AG10803 (cell line): ENCODE measurements at places on chromosomes 2 and 18.

- DNase-seq = no peak
These were observed 41.0 kb downstream of the HNRNPLL start for GRCh38 chr2:38561691-38562090.

DNA sequence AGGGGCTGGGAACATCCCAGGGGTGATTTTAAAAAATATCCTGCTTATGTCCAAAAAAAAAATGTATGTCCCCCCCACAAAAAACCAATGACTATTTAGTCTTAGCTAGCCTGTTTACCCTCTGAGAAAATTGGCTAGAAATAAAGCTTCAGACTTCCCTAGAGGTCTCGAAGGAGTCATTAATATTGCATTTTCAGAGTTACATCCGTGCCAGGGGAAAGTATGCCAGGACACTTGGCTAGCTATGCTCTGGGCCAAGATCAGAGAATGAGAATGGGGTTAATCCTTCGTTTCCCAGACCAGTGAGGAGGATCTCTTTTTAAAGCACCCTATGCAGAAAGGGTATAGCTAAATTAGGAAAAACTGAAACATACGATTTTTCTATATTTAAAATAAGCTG is 183.6 kb downstream of the MC4R start:
- peak; percentile 23 for DNase-seq

- DNase-seq = no peak
These were observed 440.5 kb upstream of the SMIM21 start for GRCh38 chr18:75868031-75868430.

- DNase-seq = no peak
These were observed 15.0 kb downstream of the LYG2 start for GRCh38 chr2:99240431-99240830.

GRCh38 chr2:10135296-10136089 is 13.0 kb downstream of the RRM2 start:
- peak; percentile 37 for DNase-seq

DNA sequence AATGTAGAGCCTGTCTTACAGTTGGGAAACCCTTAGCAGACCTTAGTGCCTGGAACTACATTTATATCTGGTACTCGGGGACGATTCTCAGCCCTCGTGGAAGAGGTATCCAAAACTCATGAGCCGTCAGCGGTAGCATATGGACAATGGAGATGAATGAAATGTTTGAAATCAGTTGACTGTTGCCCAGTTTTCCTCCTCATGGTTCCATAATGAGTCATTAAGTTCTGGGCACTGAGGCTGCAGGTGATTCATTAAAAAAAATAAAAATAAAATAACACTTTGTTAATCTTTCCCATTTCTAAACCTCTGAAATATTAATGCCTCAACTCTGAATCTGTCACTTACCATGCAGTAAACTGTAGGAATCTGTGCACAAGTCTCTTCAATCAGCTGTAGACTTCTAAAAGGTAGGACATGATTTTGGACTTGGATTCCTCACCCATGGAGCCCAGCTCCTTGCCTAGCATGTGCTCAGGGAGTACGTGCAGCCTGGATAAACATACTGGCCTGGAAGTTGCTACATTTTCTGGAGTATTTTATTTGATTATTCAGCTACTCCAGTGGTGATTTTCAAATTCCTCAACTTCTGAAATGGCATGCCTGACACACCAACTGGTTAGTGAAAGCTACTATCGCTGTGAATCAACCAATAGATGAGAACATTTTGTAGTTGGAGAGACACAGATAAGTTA is 979.2 kb downstream of the CNTNAP5 start:
- DNase-seq = no peak

- no peak for DNase-seq
These were observed 35.0 kb downstream of the NEURL3 start for GRCh38 chr2:96470109-96470508.

DNA sequence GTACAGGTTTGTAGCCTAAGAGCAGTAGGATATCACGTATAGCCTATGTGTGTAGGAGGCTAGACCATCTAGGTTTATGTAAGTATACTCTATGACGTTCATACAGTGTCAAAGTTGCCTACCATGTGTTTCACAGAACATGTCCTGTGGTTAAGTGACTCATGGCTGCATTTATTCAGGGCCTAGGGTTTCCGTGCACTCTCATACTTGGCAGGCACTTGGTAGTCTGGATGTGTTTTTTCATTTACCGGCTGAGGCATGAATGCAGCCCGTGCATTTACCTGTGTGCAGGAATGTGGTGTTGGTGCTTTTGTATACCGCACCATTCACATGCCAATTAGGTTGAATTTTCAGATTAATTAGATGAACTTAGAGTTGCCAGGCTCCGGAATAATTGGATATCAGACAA is 43.4 kb downstream of the MYL12B start:
- DNase-seq = peak; percentile 95

DNA sequence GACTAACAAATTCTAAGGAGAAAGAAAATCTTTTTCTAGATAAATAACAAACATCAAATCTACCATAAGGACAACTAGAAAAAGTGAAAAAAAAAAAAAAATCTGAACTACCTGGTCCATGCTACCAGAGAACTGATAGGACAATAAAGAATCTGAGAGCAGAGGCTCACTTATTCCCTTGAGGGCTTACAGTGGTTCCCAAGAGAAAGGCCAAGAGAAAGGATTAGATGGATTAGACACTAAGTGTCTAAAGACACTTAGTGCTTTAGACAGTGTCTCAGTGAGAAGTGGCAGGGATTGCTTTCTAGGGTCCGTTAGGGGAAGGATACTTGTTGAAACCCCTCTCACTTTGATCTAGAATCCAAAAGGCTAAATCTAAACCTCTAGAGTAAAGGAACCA is 78.2 kb downstream of the COA5 start:
- no peak for DNase-seq

DNA sequence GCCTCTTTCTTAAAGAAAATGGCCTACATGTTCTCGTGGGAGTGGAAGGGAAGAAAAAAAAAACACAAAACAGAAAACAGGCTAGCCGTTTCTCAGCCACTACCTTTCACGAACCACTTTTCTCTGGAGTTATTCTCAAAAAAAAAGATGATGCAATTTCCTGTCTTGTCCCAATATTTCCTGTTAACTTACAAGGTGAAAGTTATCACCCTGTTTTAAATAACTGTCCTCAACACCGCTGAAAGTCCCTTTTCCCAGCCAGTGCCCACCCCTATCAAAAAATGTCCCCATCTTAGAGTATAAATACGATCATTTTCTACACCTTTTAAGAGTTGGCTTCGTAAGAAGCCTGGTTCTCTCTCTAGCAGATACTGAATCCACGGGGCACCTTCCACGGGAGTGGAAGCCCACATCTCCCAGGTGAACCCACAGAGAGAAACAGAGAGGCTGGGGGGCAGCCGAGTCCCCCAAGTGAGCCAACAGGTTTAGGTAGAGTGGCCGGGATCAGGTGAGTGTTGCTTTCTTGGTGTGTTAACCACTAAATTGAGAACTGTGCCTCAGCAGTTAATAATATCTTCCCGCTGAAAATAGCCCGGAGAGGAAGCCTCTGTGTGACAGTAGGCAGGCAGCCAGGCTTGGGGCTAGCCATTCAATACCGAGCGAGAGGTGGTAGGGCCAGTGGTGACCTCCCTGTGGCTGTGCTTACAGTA is 15.9 kb downstream of the SMAD7 start:
- no peak for DNase-seq

- no peak for DNase-seq
These were observed 76.2 kb downstream of the FMNL2 start for GRCh38 chr2:152411154-152411553.

GRCh38 chr18:46893360-46893759 is 23.9 kb downstream of the PIAS2 start:
- DNase-seq = no peak

- DNase-seq = no peak
These were observed 68.8 kb downstream of the VPS54 start for GRCh38 chr2:63950414-63950813.

DNA sequence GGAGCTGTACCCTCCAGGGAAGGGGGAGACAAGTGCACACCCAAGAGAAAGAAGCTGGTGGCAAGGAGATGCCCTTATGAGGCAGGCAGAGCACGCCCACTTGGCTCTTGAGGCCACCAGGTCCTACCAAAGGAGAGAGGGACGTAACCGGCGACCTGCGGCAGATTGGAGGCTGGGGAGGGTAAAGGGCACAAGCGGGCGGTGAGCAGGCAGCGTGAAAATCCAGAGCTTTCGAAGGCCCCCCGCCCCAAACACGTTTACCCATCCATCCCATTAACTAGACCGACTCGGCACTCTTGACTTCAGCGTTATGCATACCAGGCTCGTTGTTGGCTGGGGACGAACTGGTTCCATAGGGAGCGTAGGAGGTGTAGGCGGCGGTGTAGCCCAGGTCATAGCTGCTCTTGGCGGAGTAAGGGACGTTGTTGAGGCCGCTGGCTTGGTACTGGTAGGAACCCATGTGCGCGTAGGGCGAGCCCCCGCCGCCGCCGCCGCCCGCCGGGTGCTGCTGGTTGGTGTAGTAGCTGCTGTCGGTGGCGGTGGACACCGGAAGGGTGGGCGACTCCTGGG is 794 bp downstream of the DLX2 start:
- no peak for DNase-seq

DNA sequence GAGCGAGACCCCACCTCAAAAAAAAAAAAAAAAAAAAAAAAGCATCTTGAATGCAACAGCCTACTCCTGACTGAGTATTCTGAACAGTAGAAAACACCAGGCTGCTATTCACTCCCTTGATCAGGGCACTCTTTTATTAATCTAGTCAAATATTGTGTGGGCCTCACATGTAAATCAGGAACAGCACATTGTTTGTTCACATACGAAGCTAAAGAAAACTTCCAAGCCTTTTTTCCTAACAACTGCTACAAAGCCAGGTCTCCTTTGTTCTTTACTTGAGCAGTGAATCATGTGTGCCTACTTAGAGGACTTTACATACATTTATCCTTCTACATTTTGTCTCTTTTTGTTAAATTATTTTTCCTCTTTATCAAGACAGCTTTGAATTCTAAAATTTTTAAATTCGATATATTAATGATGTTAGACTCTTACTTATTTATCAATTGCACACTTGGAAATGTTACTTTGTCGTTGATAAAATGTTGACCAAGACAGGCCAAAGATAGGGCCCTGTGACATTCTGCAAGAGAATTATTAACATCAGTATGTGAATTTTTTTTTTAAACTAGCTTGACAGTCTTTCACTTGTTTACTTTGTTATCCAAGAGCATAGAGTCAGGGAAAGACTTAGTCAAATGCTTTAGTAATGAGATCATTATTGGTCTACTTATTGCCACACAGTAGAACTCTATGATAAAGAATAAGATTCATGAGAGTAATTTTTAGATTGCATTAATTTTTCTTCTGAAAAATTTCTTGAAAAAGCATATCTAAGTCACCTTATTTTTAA is 13.2 kb downstream of the SPATS2L start:
- peak; percentile 75 for DNase-seq

- DNase-seq = no peak
These were observed 327.9 kb downstream of the CLIP4 start for GRCh38 chr2:29443151-29443550.

- no peak for DNase-seq
These were observed 10.9 kb upstream of the MYOM1 start for GRCh38 chr18:3230401-3231334.

DNA sequence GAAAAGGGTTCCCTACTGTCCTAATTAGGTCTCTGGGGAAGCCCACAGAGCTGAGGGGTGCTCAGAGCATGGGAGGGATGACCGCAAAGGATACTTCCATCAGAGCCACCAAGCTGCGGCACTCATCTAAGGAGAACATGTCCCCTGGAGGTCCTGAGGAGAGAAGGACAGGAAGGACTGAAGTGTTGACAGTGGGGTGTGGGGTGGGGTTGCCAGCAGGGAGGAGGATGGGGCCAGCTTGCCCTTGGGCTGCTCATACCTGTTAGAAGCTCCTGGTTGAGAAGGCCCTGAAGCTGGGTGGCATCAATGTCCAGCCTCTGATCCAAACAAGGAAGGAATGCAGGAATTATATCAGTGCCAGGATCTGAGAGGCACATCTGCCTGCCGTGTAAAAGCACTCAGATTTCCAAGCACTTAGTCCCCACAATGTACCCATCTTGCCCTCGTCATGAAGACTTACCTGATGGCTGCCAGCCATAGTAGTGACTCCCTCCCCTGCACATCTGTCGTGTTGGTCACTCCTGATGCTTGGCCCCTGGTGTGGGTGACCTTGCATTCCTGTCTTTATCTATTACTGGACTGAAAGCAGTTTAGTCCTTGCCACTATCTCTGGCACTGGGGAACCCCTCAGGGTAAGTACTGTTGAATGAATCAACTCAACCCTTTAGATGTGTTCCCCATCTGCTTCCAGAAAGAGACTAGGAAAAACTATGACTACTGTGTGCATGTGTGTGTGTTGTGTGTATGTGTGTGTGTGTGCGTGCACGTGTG is 68.9 kb downstream of the CAPN13 start:
- DNase-seq = no peak

- no peak for DNase-seq
These were observed 29.8 kb upstream of the KDM3A start for GRCh38 chr2:86411396-86411795.

GRCh38 chr2:205789906-205790305 is 107.6 kb downstream of the NRP2 start:
- DNase-seq = no peak

- no peak for DNase-seq
These were observed 67.8 kb downstream of the COA5 start for GRCh38 chr2:98540536-98540935.

DNA sequence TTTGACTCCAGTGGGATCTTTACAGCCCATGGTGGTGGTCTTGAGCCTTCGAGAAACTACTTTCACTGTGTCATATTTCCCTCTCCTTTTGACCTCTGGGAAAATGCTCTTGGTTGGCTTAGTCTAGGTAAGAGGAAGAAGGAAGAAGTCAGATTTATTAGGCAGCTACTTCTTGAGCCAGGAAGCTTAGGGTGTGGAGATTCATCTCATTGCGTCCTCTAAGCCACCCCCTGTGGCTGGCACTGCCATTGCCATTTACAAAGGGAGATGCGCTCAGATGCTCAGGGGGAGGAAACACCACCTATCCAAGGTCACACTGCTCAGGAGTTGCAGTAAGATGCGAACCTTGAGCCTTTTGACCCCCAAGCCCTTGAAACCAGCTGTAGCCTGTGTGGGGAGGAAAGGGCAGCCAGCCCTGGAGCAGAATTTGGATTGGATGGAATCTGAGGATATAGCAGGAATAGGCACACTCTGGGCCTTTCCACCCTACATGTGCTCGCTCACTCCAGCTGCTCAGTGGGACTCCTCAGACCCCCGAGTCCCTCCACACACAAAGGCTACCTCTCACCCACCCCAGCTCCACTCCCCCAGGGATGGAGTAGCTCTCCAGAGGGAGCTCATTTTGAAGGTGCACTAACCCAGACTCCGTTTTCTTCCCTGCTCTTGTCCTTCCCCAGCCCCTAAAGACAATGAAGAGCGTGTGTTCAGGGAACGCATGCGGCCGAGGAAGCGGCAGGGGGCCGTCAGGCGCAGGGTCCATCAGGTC is 321.3 kb upstream of the EPAS1 start:
- no peak for DNase-seq

GRCh38 chr2:59223742-59224141 is 982.6 kb upstream of the FANCL start:
- no peak for DNase-seq

- no peak for DNase-seq
These were observed 65.6 kb downstream of the EHD3 start for GRCh38 chr2:31299547-31299946.

DNA sequence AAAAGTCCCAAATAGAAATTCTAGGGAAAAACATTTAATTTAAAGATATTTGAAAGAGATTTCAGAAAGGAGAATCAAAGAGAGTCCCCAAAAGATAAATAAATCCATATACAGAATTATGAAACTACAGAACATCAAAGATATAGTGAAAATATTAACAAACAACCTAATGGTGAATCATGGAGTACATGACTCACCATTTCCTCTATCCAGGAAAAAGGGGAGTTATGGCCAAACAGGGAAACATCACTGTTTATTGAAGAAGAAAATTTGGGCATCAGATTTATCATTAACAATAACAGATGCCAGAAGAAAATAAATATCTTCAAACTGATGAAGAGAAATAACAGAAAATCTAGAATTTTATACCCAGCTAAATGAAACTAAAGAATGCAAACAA is 448.3 kb downstream of the CDH2 start:
- no peak for DNase-seq
